Ascending aorta (tissue), 2 donors: ENCODE measurements at places on chromosomes 6 and 20. TPM values are rescaled to one million over a fixed set of nuclear protein-coding genes. Genes with fewer than 3 reads are reported as not detected.

METTL24 gene
- total RNA-seq, result 2.0 TPM

PDCD2 gene
- 263 TPM for total RNA-seq

SLC22A2 gene
- not detected for total RNA-seq

MTFR2 gene
- total RNA-seq, result not detected

GRM1 gene
- total RNA-seq, result not detected

CCM2L gene
- total RNA-seq, result 38.6 TPM

IMPG1 gene
- total RNA-seq, result not detected

GUCA1A gene
- total RNA-seq, result 0.21 TPM

STMND1 gene
- not detected for total RNA-seq

DNA sequence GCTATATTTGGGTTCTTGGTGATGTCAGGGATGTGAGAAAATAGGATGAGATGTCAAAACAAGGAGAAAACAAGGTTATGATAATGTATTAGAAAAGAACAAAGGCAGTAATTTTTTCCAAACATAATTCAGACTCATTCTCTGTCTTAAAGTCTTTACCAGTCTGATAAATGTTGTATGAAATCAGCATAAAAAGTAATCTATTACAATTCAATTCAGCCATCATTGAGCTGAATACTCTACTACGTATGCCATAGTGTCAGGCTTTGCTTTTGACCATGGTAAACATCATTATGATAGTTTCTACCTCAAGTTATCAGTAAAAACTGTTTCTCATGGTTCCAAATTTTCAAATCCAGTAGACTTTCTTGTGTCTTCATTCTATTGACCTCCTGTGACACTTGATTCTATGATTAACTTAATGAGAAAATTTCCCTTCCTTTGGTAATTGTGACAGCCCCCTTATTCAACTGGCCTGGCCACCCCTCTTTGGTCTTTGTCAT, 75.0 kb downstream of the EPHA7 start:
- DNase-seq, result no peak
- H3K36me3 ChIP-seq, result no peaks in the 10 kb centered on the region
- no peak overlapping the region for H3K27ac ChIP-seq
- no peak overlapping the region for H3K4me3 ChIP-seq
- H3K27me3 ChIP-seq, result no peaks in the 10 kb centered on the region

DNA sequence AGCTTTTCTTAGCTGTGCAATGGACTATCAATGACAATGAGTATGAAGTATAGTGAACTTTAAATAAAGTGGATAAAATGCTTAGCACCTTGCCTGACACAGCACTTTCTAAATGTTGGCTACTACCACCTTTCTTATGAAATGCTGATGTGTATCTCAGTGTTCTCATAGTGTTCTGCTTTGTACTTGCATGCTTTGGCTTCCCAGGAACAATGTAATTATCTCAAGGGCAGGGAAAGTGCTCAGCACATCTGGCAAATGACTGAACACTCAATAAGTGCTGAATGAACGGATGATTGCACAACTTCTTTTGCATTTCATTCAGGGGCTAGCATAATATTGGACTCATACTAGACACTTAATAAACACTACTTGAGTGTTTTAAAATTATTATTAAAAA, 28.2 kb upstream of the NOX3 start:
- no peaks in the 10 kb centered on the region for H3K36me3 ChIP-seq
- no peak for DNase-seq
- H3K4me3 ChIP-seq, result no peak overlapping the region
- H3K27ac ChIP-seq, result no peak overlapping the region

DNA sequence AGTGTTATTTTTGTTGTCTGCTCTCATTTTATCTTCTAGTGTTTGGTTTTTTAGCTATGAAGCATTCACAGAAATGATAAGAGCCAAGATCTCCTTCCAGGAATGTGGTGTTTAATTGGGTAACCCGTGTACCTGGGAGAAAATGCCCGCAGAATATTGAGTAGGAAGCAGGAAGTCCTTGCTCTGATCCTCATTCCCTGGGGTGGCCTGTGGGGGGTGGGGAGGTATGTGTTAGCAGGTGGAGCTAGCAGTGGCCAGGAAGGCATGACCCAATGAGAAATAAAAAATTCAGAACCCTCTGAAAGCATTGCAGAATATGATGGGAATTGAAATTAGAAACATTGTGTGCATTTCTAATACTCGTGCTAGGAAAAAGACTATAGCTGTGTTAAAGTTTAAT, 100.8 kb downstream of the DTD1 start:
- no peaks in the 10 kb centered on the region for H3K4me1 ChIP-seq
- H3K36me3 ChIP-seq, result no peaks in the 10 kb centered on the region
- H3K27me3 ChIP-seq, result no peaks in the 10 kb centered on the region
- no peak overlapping the region for H3K27ac ChIP-seq
- no peak for DNase-seq
- no peak overlapping the region for H3K4me3 ChIP-seq

- H3K27me3 ChIP-seq, result no peaks in the 10 kb centered on the region
- peaks cover 7% of the 10 kb centered on the region for H3K36me3 ChIP-seq
- H3K4me3 ChIP-seq, result peak overlapping the region; percentile 99
- DNase-seq, result no peak
- peak overlapping the region; percentile 99 for H3K27ac ChIP-seq
- peaks cover 11% of the 10 kb centered on the region for H3K4me1 ChIP-seq
Observed at GRCh38 chr6:159761129-159761872, 544 bp upstream of the ACAT2 start.

DNA sequence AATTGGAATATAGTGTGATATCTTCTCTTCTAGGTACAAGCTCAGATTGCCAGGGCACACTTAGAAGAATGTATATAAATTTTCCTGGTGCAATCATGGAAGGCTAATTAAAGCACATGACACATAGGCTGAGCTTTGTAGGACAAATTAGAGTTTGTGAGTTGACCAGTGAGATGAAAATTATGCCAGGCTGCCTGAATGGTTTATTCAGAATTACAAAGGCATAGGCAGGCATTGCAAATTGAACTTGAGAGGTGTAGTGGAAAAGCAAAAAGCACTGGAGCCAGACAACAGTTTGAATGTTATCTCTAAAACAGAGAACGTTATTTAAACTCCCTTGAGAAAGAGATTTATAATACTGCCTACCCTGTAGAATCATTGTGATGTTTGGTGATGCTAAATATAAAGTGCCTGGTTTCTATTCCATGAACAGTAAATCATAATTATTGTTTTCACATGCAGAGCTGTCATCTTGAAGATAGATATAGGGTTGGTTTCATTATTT, 712.1 kb downstream of the TBC1D32 start:
- H3K27ac ChIP-seq, result no peak overlapping the region
- H3K4me3 ChIP-seq, result no peak overlapping the region
- H3K27me3 ChIP-seq, result no peaks in the 10 kb centered on the region
- H3K36me3 ChIP-seq, result no peaks in the 10 kb centered on the region
- DNase-seq, result no peak

GRCh38 chr20:15937179-15937578, 636.1 kb downstream of the KIF16B start:
- H3K27ac ChIP-seq, result no peak overlapping the region
- no peaks in the 10 kb centered on the region for H3K36me3 ChIP-seq
- no peaks in the 10 kb centered on the region for H3K27me3 ChIP-seq
- no peaks in the 10 kb centered on the region for H3K4me1 ChIP-seq

DNA sequence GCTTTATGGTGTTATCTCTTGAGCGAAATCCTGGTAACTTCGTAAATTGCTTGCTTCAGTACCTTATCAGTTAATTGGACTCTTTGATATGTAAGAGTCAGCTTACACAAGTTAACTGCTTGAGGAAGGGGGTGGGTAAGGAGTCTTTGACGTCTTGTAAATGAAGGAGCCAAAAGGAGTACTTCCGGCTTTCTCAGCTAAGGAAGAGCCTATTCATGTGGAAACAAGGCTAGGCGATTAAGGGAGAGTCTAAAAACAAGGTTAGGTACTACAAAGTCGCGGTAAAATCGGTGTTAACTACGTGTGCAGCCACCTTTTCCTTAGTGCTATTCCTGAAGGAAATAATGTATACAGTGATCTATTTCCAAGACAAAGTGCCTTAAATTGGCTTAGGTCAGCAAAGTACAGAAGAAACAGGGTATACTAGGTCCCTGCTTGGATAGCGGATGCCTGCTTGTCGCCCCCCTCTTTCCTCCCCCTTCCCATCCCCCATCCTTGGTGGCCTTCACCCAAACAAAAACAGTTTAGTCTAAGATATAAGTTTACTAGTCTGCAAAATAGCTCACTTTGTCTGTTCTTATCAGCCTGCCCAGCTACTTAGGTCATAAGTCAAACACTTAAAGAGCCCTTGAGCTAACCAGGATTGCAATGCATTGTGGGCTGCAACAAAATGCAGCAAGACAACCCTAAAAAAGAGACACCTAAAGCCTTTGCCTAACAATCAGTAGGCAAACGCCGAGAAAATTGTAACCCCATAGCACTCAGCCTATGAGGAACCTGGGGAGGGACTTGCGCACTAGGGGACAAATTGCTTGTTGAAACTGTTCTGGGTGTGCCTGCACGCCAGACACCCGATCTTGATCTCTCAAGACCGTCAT, 147.3 kb downstream of the TRIM27 start:
- H3K27ac ChIP-seq, result no peak overlapping the region
- no peak for DNase-seq
- peaks cover 8% of the 10 kb centered on the region for H3K27me3 ChIP-seq
- no peaks in the 10 kb centered on the region for H3K36me3 ChIP-seq
- H3K4me1 ChIP-seq, result no peaks in the 10 kb centered on the region

- DNase-seq, result no peak
- no peaks in the 10 kb centered on the region for H3K4me1 ChIP-seq
- no peaks in the 10 kb centered on the region for H3K27me3 ChIP-seq
- H3K36me3 ChIP-seq, result no peaks in the 10 kb centered on the region
Observed at GRCh38 chr6:108187519-108187918, 21.7 kb downstream of the NR2E1 start.

- no peak overlapping the region for H3K4me3 ChIP-seq
- no peaks in the 10 kb centered on the region for H3K4me1 ChIP-seq
- H3K27ac ChIP-seq, result no peak overlapping the region
- no peaks in the 10 kb centered on the region for H3K36me3 ChIP-seq
Observed at GRCh38 chr6:146106532-146106931, 77.7 kb downstream of the GRM1 start.

- no peak for DNase-seq
- no peak overlapping the region for H3K27ac ChIP-seq
- H3K4me1 ChIP-seq, result no peaks in the 10 kb centered on the region
- no peaks in the 10 kb centered on the region for H3K27me3 ChIP-seq
Observed at GRCh38 chr6:79048611-79049010, 29.4 kb downstream of the PHIP start.

DNA sequence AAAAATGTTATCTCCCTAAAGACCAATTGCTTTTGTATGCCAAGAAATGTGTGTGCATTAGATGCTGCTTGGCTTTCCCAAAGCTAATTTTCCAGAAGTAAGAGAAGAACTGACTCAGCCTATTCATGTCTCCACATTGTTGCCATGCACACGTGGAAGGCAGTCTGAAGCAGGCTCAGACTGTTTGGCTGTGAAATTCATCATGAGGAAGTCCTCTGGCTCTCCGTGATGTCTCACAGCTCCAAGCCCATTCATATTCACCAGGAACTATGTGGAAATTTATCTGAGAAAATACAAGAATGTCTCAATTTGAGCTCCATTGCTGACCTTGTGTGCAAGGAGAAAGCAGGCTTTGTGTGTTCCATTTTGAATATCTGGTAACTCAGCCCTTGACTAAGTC, 1022.2 kb upstream of the GJE1 start:
- DNase-seq, result no peak
- no peaks in the 10 kb centered on the region for H3K36me3 ChIP-seq
- H3K27me3 ChIP-seq, result no peaks in the 10 kb centered on the region
- H3K4me3 ChIP-seq, result no peak overlapping the region

GRCh38 chr6:4460586-4461475, 315.4 kb upstream of the CDYL start:
- peak overlapping the region; percentile 63 for H3K27ac ChIP-seq
- H3K4me1 ChIP-seq, result peaks cover 10% of the 10 kb centered on the region
- DNase-seq, result peak; percentile 81
- no peaks in the 10 kb centered on the region for H3K27me3 ChIP-seq

- H3K27ac ChIP-seq, result no peak overlapping the region
- no peak for DNase-seq
- no peaks in the 10 kb centered on the region for H3K4me1 ChIP-seq
- no peaks in the 10 kb centered on the region for H3K36me3 ChIP-seq
Observed at GRCh38 chr6:170147832-170148708, 142.8 kb downstream of the DLL1 start.

- DNase-seq, result no peak
- no peaks in the 10 kb centered on the region for H3K27me3 ChIP-seq
- H3K27ac ChIP-seq, result peak overlapping the region; percentile 96
- peaks cover 24% of the 10 kb centered on the region for H3K4me1 ChIP-seq
- H3K4me3 ChIP-seq, result peak overlapping the region; percentile 70
Observed at GRCh38 chr20:32359633-32360332, 1.7 kb downstream of the ASXL1 start.

DNA sequence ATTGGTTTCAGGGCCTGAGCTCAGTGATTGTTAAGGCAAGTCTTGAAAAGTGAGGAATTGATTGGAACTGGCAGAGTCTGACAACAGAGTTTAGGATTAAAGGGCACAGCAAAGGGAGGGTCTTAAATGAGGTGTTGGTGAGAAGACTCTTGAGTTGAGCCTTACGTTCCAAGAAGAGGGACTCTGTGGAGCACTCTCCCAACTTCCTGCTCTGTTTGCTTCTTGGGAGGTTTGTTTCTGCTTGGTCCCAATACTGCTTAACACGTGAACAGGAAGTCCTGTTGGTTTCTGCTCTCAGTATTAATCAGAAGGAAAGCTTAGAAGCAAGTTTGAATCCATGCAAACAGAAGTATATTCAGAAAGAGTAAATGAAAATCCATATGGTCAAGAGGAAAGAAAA, 15.6 kb upstream of the SYNDIG1 start:
- no peaks in the 10 kb centered on the region for H3K27me3 ChIP-seq
- H3K4me1 ChIP-seq, result no peaks in the 10 kb centered on the region
- H3K4me3 ChIP-seq, result no peak overlapping the region
- DNase-seq, result no peak

DNA sequence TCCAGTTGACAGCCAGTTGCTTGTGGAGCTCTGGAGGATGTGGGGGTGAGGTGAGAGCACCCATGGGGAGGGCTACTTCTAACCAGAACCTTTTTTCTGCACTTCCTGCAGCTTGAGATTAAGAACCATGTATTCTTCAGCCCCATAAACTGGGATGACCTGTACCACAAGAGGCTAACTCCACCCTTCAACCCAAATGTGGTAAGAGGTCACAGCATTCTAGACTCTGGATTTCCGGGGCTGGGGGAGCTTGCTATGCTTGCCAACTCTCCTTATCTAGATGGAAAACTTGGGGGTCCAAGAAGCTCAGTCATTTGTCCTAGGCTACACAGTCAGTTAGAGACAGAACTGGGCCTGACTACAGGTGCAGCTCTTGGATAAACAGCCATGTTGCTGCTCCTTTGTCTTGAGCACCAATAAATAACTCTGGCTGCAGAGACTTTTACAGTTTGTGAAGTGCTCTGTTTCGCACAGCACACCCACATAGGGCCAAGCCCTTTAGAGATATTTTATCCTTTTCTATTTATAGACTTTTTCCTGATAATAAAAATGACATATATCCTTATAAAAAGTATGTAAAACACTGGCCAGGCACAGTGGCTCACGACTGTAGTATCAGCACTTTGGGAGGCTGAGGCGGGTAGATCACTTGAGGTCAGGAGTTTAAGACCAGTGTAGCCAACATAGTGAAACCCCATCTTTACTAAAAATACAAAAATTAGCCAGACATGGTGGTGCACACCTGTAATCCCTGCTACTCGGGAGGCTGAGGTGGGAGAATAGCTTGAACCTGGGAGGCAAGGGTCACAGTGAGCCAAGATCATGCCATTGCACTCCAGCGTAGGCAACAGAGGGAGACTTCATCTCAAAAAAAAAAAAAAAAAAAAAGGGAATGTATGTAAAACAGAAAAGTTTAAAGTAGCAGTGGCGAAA, 10.6 kb upstream of the IFT52 start:
- H3K4me3 ChIP-seq, result no peak overlapping the region
